ENCODE measurements at places on chromosomes 3 and 15.

DNA sequence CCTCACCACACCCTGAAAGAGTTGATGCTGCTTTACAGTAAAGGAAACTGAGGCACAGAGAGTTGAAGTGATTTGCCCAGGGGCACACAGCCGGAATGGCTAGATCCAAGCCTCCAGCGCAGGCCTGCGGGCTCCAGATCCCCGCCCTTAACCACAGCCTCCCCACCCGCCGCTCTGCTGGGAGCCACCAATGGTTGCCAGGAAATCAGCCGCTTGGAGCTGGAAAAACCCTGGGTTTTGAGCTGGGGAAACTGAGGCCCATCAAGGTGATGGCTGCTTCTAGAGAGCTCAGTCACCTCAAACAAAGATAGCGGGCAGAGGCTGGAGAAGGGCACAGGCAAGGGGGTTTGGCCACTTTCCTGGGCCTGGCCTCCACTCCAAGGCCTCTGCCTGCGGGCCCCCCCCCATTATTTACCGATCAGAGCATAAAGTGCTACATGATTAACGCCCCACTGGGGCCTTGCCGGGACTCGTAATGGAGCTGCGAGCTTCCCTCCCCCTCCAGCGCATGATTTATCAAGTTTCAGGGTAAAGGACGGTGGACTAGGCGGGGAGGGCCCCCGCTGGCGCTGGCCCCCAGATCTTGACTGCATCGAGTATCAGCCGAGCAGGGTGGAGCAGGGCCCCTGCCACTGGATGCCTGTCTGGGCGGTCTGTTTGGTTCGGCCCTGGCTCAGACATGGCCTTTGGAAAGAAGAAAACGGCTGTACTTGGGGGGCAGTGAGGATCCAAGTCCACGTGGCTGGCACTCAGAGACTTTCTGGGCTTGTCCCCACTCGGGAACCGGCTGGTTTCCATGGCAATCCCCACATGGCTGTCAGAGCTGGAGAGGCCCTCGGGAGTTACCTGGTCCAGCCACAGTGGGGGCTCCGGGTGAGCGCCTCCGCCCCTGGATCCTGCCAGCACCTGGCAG is 9.1 kb downstream of the PLXND1 start:
- no peak for DNase-seq

- no peak for DNase-seq
Measured at GRCh38 chr3:143118630-143119008, 952 bp upstream of the CHST2 start.

- DNase-seq: no peak
Measured at GRCh38 chr3:166461626-166462025, 624.4 kb upstream of the BCHE start.

DNA sequence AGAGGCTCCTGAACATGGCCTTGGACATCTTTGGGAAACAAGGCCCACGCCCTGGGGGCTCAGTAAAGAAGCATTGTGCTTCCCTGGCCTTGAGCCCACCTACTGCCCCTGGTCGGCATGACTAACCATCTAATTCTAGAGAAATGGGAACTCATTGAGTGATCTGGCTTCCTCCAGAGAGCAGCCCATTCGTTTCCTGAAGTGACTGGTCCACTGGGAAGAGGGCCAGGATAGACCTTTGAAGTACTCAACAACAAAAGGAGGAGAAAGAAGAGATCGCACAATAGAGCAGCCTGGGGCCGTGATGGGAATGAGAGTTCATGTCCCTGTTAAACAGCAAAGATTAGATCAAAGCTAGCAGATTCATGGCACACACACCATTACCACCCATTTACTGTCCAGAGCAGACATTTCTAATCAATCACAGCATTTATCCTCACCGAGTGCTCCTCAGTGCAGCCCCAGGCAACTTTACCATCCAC is 514.4 kb upstream of the PROK2 start:
- DNase-seq: no peak

DNA sequence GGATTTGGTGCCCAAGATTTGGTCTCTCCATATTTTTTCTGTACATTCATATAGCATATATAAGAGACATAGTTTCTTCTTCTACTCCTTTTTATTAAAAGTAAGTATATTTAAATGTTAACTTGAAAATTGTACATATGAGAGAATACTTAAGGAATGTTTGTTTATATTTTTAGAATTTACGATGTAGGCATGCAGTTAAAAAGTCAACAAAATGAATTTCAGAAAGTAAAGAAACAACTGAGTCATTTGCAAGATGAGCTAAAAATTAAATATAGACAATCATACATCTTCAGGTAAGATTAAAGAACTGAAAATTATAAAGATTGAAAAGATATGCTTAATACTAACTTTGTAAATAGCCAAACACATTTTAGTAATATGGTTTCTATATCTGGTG is 94.2 kb downstream of the LEKR1 start:
- DNase-seq: no peak

- DNase-seq: no peak
Measured at GRCh38 chr3:174949523-174949922, 90.4 kb downstream of the NAALADL2 start.

GRCh38 chr3:143806038-143806437 is 42.2 kb downstream of the SLC9A9 start:
- no peak for DNase-seq

GRCh38 chr3:58202917-58203360 is 7.8 kb downstream of the DNASE1L3 start:
- DNase-seq: no peak

- no peak for DNase-seq
Measured at GRCh38 chr15:62745621-62746225, 296.8 kb upstream of the TPM1 start.

- DNase-seq: no peak
Measured at GRCh38 chr3:157861076-157861765, 245.0 kb downstream of the SHOX2 start.

GRCh38 chr15:80684697-80685096 is 10.4 kb upstream of the ABHD17C start:
- no peak for DNase-seq

DNA sequence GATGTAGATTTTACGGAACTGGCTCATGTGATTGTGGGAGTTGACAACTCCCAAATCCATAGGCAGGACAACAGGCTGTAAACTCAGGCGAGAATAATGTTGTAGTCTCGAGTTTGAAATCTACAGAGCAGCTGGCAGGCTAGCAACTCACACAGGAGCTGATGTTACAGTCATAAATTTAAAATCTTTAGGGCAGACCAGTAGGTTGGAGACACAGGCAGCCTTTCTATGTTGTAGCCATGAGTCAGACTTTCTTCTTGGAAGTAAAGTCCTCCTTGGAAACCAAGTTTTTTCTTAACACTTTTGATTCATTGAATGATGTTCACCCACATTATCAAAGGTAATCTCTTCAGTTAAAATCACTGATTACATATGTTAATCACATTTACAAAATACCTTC is 89.1 kb upstream of the ALCAM start:
- no peak for DNase-seq

DNA sequence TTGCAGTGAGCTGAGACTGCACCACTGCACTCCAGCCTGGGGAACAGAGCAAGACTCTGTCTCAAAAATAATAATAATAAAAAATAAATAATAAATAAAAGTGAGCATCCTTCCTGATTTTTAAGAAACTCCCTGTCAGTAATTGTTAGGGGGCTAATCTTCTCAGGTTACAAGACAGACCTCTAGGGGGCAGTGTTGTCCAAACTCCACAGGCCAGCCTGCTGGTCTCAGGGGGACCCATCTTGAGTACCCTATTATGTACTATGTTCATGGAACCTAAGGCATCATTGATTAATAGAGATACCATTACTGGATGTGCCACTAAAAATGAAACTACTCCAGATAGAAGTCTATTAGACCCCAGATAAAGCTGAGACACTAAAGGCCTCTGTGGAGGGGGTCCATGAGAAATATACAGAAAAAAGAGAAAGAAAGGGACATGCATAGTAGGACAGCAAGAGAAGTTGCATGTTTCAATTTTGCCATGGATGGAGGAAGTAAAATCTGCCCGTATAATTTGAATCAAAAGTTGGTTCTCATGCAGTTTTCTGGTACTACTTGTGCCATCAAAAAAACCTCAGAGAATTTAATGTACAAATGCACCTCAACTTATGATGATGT is 85.5 kb upstream of the CDV3 start:
- peak; percentile 73 for DNase-seq

DNA sequence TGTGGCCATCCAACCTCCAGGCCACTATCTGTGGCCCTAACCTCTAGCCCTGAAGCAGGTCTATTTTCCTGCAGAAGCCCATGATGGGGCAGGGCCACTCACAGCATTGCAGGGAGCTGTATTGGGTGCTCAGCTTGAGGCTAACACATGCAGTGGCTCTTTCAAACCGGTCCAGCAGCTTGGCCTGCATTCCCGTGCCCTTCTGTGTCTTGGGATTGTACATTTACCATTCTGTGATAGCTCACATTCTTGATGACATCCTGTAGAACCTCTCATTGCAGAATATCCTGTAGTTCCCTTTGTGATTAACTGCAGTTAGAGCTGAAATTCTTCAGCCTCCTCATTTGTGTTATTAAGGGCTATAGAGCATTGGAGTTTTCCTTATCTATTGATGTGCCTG is 60.8 kb upstream of the ANKRD34C start:
- DNase-seq: no peak

GRCh38 chr3:188316723-188317070 is 162.7 kb downstream of the LPP start:
- no peak for DNase-seq
